A375 (cell line): ENCODE measurements at places on chromosomes 16 and 17. TPM values are rescaled to one million over a fixed set of nuclear protein-coding genes. Genes with fewer than 3 reads are reported as not detected.

The NKD1 gene
- total RNA-seq = 0.08 TPM in 2 replicates

The TPSD1 gene
- not detected in 2 replicates for total RNA-seq

The ELMO3 gene
- total RNA-seq = 1.6 and 3.5 TPM in 2 replicates

The AATK gene
- total RNA-seq = 2.7 and 3.4 TPM in 2 replicates

The KRT39 gene
- total RNA-seq = not detected in 2 replicates
